ENCODE measurements at places on chromosomes 13 and 19. TPM values are rescaled to one million over a fixed set of nuclear protein-coding genes. Genes with fewer than 3 reads are reported as not detected.
A peak's percentile ranks its signal among the peaks of the same experiment; 100 is the strongest.

Gene KIR2DL4
- not detected for polyA plus RNA-seq

- H3K27me3 ChIP-seq, result no peaks in the 10 kb centered on the region
- no peaks in the 10 kb centered on the region for H3K36me3 ChIP-seq
- no peaks in the 10 kb centered on the region for H3K4me1 ChIP-seq
- H3K4me3 ChIP-seq, result no peak overlapping the region
Observed at GRCh38 chr19:53388168-53388567, 6.8 kb upstream of the ZNF765 start.

DNA sequence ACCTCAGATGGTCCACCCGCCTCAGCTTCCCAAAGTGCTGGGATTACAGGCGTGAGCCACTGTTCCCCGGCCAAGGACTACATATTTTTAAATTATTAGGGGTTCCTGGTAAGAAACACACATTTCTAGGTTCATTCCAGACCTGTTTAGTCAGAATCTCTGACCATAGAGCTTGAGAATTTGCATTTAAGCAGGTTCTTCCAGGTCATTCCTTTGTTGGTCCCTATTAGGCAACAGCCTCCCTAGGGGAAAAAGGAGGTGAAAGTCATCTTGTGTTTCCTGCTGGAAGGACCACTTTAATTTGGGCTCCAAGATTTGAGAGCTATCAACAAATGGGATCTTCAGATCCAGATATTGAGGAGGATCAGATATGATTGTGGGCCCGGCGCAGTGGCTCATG, 16.3 kb downstream of the S1PR2 start:
- peak; percentile 79 for DNase-seq
- 0 out of 2 replicates have a peak overlapping the region, but pooled peaks have one; percentile 24 for H3K27ac ChIP-seq
- peaks cover 6% of the 10 kb centered on the region for H3K4me1 ChIP-seq
- no peaks in the 10 kb centered on the region for H3K27me3 ChIP-seq
- no peaks in the 10 kb centered on the region for H3K36me3 ChIP-seq
- H3K4me3 ChIP-seq, result no peak overlapping the region

- H3K27ac ChIP-seq, result no peak overlapping the region
- no peak overlapping the region for H3K4me3 ChIP-seq
- no peak for DNase-seq
- no peaks in the 10 kb centered on the region for H3K4me1 ChIP-seq
Observed at GRCh38 chr13:46160065-46160464, 21.9 kb downstream of the LCP1 start.
